ENCODE measurements at places on chromosomes 16 and 17. TPM values are rescaled to one million over a fixed set of nuclear protein-coding genes. Genes with fewer than 3 reads are reported as not detected.

KRTAP9-4 gene
- total RNA-seq = not detected

DNA sequence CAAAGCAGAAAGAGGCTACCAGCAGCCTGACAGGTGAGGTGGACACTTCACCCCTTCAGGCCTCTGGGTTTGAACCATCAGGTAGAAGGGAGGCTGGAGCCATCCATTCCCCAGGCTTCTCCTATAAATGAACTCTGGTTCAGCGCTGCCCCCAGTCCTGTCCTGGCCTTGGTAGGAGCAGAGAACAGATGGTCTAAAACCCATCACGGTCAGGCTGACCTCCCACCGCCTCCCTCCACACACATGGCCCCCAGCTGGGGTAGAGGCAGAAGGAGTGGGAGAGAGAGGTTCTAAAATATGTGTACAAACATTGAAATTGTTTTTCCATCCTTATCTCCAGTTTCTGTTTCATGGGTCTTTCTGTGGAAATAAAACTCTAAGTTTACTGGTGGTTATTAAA, 59.7 kb upstream of the DNAJA2 start:
- DNase-seq = no peak

DNA sequence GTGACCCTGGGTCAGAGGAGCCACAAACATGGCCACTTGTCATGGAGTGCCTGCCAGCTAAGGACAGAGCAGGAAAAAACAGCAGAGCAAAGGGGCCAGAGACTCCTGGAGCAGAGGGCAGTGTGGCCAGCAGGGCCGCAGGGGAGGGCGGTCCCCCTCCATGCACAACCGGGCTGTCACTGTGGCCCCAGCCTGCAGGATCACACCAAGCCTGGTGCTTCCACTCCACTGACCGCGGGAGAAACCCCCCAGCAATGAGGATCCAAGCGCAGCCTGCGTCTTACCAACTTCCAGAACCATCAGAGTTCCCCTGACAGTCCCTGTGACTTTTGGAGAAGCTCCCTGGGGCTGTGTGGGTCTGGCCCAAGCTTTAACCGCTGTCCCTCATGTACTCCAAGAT, 62.0 kb downstream of the PRMT7 start:
- DNase-seq = no peak

DNA sequence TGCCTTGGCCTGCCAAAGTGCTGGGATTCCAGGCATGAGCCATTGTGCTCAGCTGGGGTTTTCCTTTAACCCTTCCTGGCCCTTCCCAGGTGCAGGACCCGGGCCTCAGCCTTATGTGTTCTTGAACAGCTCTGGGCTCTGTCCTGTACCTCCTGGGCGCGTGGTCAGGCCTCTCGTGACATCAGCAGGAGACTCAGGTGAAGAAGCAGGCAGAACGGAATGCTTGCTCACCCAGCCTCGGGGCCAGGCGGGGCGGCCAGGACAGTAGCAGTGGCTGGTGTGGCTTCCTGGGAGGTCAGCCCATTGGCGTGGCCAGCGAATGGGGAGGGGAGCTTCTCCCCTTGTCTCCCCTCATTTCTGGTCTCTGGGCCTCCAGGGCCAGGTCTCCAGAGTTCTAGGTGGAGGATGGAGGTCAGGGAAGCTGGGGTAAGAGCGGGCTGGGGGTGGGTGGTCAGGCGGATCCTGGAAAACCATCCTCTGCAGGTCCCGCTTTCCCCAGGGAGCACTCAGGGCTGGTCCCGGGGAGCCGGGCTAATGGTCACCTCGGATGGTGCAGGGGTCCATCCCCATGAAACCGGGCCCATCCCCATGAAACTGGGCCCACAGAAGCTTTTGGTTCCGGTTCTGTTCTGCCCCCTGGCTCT, 281.5 kb downstream of the SEC14L1 start:
- no peak for DNase-seq

CTDNEP1 gene
- total RNA-seq = 117 TPM

DNA sequence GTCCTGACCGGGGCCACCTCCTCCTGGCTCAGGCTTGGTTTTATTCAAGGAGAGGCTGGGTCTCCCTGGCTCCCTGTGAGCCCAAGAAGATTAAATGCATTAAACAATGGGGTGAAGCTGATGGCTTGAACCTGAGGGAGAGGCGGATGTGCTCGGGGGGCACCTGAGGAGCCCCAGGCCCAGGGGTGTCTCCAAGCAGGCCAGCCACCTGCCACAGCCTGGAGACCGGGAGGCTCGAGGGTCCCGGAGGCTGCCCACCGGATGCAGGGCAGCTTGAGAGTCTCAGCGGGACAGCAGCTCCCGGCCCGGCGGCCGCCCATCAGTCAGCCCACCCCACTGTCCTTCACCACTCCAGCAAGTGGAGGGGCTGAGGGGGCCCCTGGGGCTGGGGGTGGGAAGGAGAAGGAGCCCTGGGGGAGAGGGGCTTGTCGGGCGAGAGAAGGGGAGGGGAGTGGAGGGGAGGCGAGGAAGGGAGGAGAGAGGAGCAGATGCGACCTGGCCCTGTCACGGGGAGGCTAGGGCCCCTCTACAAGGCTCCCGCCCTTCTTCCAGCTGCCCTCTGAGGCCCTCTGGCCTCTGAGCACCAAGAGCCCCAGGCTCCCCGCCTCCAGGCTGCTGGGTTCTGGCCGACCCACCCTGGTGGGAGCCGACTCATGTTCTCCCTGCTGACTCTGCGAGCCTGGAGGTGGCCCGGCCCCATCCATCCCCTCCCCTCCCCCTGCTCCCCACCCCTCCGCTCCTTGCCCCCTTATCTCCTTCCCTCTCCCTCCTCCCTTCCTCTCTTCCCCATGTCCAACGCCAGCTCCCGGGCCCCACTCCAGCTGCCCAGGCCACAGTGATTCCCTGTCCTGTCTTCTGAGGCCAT, 13.2 kb downstream of the CD7 start:
- no peak for DNase-seq

GRCh38 chr17:76446449-76447231, 6.3 kb downstream of the UBE2O start:
- no peak for DNase-seq

TUBG2 gene
- total RNA-seq = 6.1 TPM

DNA sequence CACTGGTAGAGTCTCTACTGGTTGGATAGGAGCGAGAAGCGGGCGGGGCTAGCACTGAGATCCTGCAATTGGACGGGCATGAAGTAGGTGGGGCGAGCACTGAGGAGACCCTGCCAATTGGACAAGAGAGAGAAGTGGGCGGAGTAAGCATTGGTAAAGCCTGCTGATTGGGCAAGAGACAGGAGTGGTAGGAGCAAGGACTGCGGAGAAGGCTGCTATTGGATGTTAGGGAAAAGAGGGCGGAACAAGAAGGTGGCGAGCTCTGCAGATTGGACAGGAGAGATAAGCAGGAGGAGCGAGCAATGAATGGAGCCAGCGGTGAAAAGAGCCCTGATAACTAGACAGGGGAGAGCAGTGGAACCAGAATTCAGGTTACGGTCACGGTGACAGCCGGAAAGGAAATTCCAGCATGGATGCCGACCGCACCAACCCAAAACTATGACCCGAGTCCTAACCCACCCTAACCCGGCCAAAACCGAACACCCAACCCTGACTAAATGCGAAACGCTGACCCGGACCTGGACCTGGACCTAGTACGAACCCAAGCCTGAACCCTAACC, 4.8 kb downstream of the SCGB1C2 start:
- DNase-seq = peak; percentile 19

DNA sequence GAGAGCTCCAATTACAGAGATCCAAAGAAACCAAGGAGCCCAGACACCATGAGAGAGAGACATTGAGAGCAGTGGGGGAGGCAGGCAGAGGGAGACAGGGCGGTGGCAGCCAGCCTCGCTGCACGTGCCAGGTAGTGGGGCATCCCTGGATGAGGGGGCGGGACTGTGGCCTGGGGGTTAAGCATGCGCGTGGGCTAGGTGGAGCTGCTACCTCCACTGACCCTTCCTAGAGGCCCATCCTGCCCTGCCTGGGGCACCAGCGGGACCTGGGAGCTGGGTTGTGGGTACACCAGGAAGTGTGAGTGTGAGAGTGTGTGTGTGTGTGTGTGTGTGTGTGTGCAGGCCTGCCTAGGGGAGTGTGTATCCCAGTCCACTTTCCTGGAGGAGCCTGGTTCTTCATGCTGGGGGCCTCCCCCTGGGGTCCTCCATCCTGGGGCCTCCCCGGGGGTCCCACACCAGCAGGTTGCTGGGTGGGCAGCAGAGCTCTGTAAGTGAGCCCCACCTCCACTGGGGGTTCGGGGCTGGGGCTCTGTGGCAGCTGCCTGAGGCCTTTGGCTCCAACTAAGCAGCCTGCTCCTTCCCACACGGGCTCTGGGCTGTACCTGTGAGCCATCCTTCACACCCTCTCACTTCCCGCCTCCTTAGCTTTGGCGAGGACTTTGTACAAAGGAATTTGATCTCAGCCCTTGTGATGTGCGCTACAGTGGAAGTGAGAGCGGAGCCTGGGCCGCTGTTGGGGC, 127.4 kb downstream of the IRF8 start:
- DNase-seq = peak; percentile 40

DNA sequence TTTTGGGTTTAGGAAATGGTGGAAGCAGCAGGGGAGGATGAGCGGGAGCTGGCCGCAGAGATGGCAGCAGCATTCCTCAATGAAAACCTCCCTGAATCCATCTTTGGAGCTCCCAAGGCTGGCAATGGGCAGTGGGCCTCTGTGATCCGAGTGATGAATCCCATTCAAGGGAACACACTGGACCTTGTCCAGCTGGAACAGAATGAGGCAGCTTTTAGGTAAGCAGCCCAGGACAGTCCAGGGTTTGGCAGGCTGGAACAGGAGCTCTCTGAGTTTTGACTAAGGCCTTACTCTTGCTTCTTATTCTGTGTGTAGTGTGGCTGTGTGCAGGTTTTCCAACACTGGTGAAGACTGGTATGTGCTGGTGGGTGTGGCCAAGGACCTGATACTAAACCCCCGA, 41.4 kb downstream of the SF3B3 start:
- DNase-seq = no peak

GRCh38 chr17:62876063-62876462, 67.9 kb upstream of the MARCHF10 start:
- DNase-seq = no peak

DNA sequence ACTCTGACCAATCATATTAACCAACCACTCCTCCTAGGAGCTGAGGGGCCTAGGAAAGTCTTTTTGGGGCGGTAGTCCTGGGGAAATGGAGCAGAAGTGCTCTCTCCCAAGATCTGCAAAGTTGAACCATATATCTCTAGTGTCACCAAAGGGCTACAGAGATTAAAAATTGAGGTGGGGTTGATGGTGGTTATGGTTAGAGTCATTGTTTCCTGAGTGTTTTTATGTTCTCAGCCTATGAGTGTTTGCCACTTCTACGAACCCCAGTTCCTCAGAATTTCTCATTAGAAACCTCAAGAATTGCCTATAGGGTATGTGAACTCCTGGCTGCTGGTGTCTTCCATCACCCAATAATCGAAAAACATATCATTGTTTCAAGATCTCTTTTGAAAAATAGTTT, 217.8 kb downstream of the CDRT15L2 start:
- DNase-seq = no peak

DDX19B gene
- 34.7 TPM for total RNA-seq

- no peak for DNase-seq
These were observed 883 bp downstream of the USH1G start for GRCh38 chr17:74922172-74922571.

DNA sequence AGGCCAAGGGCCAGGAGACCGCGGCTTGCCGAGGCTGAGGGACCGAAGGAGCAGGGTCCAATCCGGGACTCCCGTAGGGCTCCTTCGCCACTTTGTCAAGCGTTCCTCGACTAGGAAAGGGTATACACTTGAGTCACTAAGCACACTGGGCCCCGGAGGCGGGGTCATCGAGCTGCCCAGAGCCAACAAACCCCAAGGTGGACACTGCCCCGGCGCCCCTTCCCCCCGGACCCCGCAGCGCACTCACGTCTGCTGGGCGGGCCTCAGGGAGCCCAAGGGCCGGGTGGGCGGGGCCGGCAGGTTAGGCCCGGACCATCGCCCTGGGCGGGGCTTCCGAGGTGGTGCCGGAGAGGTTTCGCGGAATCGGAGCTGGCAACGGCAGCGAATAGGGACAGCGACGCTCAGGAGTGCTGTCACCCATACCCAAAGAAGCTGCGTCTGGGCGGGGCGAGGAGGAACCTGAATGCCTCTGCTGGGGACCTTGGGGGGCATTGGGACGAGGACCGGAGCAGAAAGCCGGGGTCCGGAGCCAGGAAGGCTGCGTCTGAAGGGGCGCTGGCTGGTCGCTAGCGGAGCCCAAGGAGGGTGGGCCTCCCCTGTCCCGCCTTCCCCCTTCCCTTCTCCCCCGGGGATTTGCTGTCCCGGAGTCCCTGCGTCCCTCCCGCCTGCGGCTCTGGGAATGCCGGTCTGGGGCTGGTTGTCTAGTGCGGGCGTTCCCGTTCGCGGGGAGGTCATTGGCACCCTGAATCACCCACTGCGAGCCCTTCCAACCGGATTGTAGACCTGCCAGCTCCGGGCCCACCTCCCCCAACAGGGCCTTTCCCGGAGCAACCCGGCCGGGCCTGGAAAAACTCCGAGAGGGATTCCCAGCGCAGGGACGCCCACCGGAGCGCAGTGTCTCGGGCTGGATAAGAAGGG, 118.2 kb upstream of the SMURF2 start:
- peak; percentile 92 for DNase-seq

DNA sequence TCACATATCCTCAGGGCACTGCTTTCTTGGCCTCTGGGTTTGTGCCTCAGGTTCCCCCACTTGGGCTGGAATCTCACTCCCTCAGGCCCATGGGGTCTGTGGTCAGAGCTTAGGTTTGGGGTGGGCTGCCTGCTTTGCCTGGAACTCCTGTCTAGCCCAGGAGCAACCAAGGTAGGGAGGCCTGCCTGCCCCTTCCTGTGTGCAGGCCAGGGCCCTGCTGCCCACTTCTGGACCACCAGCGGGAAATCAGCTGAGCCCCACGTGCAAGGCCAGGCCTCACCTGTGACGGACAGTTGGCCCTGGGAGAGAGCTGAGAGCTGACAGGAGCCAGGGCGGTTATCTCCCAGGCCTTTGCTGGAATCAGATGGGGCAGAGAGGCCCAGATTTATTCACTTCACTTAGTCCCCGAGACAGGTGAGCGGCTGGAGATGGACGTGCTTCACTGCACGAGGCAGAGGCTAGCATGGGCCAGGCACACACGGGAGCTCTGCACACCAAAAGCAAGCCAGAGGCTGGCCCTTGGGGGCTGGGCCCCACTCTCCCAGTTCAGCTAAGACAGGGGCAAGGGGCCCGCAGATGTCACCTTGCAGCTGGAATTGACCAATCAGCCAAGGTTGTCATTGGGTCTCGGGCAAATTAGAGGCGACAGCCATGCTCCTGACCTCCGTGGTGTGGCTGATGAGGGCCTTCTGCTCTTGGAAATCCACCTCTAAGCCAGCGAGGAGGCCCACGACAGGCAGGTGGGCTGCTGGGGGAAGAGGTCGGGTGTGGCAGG, 49.9 kb upstream of the DOC2B start:
- no peak for DNase-seq

IRX3 gene
- not detected for total RNA-seq
